IMR-90 (cell line): ENCODE measurements at places on chromosomes 3 and 15.

GRCh38 chr15:51314391-51315337 is 23.7 kb downstream of the CYP19A1 start:
- DNase-seq: no peak

DNA sequence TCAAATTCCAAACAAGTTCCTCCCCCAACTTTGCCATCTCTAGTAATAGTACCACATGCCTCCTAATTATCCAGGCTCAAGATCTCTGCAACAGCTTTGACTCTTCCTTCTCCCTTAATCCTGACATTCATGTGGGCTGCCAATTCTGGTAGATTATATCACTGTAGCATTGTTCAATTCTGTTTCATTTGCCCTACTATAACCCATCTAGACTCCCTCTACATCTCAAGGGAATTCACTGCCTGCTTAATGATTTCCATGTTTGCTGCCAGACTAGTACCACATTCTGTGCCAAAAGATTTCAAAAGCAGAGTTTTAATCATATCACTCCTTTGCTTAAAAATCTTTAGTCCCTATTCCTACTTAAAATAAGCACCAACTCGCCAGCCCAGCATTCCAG is 34.6 kb upstream of the PPIB start:
- DNase-seq: no peak

DNA sequence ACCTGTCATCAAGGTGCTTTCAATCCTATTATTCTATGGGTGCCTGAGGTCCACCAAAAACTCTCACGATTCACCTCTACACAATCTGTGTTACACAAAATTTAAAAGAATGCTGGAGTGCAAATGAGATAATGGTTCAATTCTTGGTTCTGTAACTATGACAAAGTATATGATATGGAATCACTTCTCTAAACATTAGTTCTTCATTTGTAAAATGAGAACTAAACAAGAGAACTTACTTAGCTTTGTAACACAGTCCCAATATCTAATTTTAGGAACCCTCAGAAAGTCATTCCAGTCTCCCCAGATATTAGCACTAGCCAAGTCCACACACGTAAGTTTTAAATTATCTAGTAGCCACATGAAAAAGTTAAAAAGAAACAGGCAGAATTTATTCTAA is 111.5 kb downstream of the TBL1XR1 start:
- DNase-seq: no peak

DNA sequence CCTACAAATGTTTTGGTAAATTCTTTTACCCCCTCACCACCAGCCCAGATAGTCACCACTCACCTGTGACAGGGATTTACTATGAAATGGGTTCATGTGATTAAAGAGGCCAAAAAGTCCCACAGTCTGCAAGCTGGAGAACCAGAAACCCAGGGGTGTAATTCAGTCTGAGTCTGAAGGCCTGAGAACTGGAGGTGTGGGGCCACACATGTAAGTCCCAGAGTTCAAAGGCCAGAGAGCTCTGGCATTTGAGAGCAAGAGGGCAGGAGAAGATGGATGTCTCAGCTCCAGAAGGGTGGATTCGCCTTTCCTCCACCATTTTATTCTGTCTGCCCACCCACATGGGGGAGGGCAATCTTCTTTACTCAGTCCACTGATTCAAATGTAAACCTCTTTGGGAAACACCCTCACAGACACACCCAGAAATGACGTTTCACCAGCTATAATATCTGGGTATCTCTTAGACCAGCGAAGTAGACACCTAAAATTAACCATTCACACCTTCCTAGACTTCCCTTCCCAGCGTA is 11.9 kb downstream of the RTP3 start:
- DNase-seq: no peak

GRCh38 chr3:111246967-111247760 is 175.5 kb downstream of the NECTIN3 start:
- DNase-seq: peak; percentile 91

GRCh38 chr3:55591888-55592287 is 104.8 kb upstream of the WNT5A start:
- peak; percentile 38 for DNase-seq

DNA sequence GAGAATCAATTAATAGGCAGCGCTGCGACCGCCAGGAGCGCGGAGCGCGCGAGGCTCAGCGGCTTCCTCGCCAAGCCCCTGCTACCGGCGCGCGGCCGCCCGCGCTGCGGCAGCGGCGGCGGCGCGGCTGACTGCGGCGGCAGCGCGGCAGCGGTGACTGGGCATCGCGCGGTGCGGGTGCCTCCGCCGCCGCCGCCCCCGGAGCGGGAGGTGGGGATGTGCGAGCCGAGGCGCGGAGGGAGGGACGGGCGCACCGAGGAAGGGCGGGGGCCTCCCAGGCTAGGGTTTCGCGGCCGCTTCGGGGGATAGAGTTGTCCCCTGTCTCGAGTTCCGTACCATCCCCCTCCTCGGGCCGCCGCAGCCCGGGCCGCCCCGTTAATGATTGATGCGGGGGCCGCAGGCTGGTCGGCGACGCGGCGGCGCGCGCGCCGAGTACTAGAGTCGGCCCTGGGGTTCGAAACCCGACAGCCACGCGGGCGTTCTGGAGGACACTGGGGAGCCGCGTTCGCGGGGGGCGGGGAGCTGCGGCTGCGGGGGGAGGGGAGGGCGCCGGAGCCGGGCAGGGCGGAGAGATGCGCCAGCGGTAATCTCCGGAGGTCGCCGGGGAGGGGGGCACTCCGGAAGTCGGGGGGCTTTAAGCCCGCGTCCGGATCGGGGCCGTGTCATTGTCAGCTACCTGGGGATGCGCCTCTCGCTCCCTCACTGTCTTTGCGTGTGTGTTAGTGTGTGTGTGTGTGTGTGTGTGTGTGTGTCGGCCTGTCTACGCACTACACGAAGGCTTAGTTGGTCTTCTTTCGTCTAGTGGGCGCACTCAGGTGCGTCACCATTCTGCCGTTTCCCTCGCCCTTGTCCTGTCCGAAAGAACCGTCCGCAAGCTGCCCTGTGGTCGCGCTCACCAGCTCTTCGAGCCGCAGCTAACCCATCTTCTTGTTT is at the start of gene PAQR9:
Gene PAQR9 (minus strand): TSS at position 159 of the 933 bp plus-strand sequence. CDS start 338 bp downstream, outside the sequence.
- peak; percentile 4 for DNase-seq

GRCh38 chr3:60384341-60384740 is 866.9 kb downstream of the FHIT start:
- DNase-seq: peak; percentile 46

- no peak for DNase-seq
Measured at GRCh38 chr15:78923480-78924360, 21.1 kb downstream of the CTSH start.

- DNase-seq: peak; percentile 47
Measured at GRCh38 chr15:68819495-68820294, 1.0 kb downstream of the ANP32A start.

DNA sequence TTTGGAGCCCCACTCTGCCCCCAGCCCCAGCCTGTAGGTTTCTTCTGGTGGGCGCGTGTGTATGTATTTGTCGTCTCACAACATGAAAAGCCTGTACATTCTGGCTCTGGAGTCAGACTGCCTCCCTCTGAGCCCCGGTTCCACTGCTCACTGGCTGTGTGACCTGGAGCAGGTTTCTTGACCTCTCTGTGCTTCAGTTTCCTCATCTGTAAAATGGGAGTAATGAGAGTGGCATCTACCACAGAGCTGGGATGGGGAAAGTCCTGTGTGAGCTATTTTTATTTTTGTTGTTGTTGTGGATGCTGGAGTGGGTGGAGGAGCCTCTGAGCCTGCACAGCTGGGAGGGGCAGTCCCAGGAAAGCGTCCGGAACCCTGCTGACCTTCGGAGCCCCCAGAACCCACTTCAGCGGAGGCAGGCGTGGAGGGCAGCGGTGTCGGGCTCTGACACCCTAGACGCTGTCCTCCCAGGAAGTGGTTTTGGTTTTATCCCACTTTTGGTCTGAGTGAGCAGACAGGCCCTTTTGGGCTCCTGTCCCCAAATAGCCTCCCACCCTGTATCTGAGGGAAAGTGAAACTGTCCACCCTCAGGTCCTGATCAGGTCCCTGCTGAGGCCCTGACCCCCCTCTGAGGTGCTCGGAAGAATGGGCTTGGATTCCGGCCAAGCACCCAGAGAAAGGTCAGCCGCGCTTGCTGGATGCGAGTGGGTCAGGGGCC is 103.5 kb downstream of the CHSY1 start:
- no peak for DNase-seq

DNA sequence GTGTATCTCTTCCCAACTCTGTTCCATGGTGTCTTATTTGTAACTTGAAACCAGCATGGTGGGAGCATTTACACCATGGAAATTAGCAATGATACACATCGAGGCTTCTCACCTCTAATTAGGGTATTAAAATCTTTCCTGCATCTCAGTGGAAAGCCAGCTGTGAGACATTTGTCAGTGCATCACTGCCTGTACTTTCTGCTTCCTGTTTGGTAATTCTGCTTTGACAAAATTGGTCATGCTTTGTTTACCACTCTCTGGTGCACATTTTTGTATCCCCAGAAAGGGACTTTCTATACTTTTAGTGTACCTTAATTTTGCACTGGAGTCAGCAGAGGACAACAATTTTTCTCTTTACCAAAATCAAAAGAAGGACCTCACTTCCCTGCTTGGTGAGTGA is 402.1 kb downstream of the PDCD6IP start:
- no peak for DNase-seq

DNA sequence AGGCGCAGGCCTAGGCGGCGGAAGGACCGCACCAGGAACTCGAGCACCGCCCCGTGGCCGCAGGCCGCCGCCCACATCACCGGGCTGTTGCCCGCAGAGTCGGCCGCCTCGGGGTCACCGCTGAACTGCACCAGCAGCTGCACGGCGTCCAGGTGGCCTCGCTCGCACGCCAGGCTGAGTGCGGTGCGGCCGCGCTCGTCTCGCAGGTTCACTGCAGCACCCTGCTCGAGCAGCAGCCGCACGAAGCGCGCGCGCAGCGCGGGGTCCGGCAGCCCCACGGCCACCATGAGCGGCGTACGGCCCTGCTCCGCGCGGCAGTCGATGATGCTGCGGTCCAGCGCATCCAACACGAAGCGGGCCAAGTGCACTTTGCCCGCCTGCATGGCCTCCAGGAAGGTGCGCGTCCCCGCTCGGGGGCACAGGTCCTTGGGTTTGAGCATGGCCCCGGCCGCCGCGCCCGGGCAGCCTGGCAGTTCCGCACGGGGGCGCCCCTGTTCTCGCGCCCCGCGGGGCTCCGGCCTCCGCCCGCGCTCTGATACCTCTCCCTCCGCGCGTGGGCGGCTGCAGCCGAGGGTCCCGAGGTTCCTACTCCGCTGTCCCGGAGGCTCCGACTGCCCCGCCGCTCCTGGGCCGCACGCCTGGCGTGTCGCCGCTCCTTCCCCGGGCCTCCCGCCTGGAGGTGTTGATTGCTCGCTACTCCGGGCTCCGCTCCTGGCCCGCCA is 556 bp downstream of the ANKRD63 start:
- no peak for DNase-seq

GRCh38 chr15:98493966-98494511 is 154.3 kb upstream of the IGF1R start:
- DNase-seq: no peak

GRCh38 chr3:148344521-148344920 is 353.2 kb upstream of the AGTR1 start:
- no peak for DNase-seq

DNA sequence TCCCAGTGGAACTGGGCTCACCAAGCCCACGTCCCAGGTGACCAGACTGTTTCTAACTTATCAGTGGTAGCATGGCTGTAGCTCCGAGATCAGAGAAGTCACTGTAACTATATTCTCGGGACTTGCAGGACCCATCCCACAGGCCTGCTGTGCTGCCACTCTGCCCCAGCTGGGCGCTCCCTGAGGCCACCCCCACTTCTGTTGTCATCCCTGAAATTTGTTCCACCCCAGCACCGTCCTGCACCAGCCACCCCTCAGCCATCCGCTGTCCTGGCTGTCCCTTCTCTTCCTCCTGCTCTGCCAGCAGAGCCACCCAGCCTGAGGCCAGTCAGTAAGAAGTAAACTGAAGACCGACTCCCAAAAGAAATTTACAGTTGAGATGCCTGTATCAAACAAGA is 33.0 kb upstream of the VILL start:
- DNase-seq: no peak

DNA sequence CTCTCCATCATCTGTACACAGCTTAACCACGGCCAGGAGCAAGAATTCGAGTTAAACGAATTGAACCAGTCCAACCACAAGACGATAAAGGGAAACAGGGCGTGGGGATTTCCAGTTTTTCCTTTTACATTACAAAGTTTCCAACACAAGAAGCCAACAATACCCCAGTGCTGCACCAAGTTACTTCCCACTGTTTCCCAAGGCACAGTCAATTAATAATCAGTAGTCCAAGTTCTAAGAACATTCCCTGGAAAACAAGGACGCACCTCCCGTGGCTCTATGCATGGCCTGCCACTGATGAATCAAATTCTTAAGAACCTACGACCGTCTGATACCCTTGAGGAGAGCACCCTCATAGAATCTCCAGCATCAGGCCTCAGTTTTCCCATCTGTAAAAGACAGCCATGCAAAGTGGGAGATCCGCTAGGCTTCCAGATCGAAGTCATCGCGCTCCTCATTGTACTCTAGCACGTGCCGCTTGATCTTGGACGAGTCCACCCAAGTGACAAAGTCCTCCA is 774 bp downstream of the IMP3 start:
- no peak for DNase-seq

- DNase-seq: no peak
Measured at GRCh38 chr3:43817825-43818224, 127.1 kb downstream of the ABHD5 start.

GRCh38 chr15:50024281-50024680 is 94.8 kb downstream of the ATP8B4 start:
- DNase-seq: peak; percentile 41

DNA sequence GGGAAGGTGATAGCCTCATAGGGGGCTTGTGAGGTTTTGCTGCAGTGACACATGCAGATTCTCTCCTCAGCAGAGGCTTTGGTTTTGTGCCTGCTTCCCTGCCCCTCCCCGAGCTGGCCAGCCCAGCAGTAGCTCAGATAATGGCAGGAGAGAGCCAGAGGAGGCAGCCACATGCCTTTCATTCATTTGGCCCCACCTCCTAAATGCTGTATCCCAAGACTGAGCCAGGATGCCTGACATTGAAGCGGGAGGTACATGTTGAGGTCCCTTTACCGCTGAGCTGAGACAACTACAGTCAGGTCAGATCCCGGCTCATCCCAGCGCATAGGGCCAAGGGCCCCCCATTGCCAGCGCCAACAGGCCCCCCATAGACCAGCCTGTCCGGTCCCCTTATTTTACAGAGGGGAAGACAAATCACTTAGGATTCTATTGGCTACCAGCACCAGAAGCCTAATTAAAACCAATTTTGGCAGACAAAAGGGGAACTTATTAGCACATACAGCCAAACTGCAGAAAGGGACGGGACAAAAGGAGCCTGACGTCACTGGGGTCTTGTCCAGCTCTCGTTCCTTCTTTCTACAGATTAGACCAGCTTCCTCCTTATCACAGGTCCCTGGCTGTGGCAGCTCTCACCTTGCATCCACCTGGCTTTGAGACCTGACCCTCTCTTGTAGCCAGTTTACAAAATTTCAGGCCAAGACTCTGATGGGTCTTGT is 12.1 kb upstream of the POLG start:
- DNase-seq: no peak

- peak; percentile 48 for DNase-seq
Measured at GRCh38 chr3:37974121-37975083, 16.2 kb upstream of the VILL start.

- DNase-seq: peak; percentile 84
Measured at GRCh38 chr3:179189759-179190158, 41.6 kb downstream of the PIK3CA start.
